D721Med (cell line): ENCODE measurements at places on chromosomes 13 and 19.

GRCh38 chr19:17654993-17655392 is 33.2 kb downstream of the UNC13A start:
- DNase-seq = no peak

- no peak for DNase-seq
Observed at GRCh38 chr19:18672044-18672451, 11.4 kb upstream of the CRTC1 start.

DNA sequence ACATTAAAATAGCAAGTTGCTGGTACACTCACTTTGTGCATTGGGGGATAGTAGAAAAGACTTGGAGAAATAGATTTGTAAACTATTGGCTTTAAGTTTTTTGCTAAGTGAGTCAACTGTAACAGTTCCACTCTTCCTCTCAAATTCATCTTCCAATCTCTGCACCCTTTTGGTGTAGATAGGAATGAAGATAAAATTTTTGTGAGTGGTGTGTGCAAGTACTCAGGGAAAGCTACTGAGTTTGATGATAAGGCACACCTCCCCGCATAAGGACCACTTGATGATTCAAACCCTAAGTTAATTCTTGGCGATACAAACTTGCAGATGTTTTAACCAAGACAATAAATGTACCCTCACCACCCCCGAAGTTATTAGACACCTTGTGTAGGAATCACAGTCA is 168.3 kb upstream of the SLITRK1 start:
- no peak for DNase-seq

GRCh38 chr13:97515643-97516042 is 81.7 kb downstream of the RAP2A start:
- DNase-seq = no peak

DNA sequence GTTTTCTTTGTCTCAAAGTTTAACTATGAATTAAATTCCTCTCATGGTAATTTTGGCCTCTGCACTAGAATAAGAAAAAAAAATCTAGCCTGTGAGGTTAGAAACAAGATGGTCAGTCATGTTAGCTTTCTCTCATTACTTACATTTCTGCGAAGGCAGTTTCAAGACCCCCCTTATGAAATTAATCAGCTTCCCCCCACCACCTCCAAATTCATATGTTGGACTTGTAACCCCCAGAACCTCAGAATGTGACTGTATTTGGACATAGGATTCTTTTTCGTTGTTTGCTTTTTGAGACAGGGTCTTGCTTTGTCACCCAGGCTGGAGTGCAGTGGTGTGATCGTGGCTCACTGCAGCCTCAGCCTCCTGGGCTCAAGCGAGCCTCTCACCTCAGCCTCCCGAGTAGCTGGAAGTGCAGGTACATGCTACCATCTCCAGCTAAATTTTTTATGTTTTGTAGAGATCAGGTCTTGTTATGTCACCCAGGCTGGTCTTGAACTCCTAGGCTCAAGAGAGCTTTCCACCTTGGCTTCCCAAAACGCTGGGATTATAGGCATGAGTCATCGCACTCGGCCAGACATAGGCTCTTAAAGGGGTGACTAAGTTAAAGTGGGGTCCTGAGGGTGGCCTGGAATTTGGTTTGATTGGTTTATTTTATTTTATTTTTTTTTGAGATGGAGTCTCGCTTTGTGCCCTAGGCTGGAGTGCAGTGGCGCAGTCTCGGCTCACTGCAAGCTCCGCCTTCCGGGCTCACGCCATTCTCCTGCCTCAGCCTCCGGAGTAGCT is 1.4 kb downstream of the PLA2G4C start:
- no peak for DNase-seq

DNA sequence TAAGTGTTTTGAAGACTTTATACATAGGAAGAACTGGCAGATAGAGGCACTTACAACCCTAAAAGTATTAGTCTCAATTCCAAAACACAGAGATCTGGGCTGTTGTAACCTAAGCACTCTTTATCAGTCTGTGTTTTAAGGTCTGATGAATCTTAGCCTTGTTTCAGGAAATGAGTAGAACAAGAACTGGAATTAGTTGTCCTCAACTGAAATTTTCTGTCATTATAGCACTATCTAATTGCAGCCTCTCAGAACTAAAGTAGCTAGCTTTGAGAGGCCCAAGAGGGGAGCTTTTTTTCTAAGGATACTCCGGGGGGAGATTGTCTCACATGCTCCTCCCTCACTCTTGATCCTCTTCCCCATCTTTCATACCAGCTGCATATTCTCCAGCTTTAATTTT is 13.1 kb downstream of the HNRNPM start:
- DNase-seq = no peak

DNA sequence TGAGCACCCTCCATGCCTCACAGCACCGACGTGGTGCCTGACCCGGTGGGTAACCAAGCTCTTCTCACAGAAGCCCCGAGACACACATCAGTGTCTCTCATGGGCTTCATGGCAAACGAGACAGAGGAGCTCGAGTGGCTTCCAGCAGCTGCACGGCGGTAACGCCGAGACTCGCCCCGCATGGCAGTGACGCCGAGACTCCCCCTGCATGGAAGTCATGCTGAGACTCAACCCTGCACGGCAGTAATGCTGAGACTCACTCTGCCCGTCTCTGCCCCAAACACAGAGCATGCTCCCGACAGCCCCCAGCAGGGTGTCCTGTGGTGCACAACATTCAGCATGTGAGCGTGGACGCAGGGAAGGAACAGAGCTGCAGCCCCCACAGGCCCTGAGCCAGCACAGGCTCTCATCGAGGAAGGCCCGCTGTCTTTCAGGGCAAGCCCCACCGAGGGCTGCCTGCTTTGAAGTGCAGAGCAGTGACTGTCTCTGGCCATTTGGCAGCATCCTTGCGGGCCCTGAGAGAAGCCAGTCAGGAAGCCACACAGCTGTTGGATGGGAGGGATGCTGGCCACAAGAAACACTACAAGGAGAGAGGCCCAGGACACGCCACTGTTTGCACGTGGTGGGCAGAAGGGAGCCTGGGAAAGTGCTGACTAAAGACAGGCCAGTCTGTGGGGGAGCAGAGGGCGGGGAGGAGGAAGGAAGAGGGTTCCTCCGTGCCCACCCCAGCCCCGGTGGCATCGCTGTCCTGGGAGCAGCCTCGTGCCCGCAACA is 9.5 kb downstream of the GAS6 start:
- DNase-seq = no peak

GRCh38 chr13:70518081-70518480 is 409.8 kb upstream of the KLHL1 start:
- DNase-seq = no peak
